ENCODE measurements at places on chromosomes 11 and 22.

DNA sequence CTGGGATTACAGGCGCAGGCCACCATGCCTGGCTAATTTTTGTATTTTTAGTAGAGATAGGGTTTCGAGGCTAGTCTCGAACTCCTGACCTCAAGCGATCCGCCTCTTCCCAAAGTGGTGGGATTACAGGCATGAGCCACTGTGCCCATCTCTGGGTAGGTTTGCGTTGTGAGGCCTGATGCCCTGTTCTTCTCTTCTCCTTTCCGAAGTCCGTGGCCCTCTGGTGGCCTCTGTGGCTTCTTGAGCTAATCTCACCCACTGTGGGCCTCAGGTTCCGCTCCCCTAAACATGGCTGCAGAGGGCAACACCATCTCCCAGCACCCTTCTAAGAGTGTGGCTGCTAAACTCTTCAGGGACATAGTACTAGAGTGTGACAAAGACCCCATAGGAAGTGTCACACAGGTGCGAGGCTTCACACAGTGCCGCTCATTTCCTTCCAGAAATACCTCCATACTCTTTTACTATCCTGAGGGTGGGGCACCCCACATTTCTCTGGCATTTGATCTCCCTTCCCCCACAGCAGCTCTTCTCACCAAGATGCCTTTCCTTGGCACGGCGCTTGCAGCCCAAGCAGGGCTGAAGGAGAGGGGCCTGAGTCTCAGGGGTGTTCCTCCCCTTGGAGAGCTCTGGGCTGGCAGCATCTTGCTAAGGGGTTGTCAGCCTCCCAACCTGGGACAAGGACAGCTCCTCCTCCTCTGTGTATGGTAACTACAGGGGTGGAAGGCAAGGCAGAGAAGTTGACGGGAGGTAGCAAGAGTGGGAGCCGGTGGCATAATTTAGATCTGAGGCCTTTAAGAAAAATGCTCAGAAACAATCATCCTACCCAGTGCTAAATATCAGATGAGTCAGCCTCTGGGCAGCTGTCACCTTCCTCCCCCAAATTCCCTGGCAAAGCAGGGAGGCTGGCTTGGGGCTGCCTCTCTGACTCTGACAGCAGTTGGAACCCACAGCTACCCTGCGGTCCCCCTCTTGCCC lies 6.1 kb downstream of the THY1 start:
- DNase-seq: no peak

GRCh38 chr22:49853981-49854831 lies 562 bp downstream of the ZBED4 start:
- no peak for DNase-seq

- no peak for DNase-seq
Measured at GRCh38 chr11:115463606-115464005, 40.6 kb downstream of the CADM1 start.

- DNase-seq: no peak
Measured at GRCh38 chr22:35449829-35450689, 50.1 kb downstream of the MCM5 start.

DNA sequence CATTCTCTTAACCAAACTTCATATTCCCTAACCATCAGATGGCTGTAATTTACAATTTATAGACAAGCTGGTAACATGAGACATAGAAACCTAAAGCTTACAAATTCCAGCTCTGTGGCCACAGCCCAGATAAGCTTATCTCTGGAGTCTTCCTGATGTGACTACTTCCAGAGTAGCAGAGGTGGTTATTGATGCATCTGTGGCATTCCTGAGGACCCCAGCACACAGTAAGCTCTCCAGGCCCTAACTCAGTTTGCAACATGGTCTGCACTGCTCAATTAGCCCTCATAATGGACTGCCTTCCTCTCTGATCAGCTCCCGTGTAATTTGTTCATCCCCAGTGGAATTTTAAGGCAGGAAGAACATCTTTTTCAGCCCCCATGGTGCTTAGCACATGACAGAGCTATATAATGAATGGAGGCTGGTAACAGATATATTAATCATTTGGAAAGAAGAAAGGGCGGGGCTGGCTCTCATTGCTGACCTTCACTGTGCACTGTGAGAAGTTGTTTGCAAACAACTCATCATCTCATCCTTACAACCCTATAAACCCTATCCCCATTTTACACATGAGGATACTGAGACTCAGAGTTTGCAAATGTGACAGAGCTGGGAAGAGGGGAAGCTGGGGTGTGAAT lies 30.1 kb upstream of the KCNJ11 start:
- no peak for DNase-seq

DNA sequence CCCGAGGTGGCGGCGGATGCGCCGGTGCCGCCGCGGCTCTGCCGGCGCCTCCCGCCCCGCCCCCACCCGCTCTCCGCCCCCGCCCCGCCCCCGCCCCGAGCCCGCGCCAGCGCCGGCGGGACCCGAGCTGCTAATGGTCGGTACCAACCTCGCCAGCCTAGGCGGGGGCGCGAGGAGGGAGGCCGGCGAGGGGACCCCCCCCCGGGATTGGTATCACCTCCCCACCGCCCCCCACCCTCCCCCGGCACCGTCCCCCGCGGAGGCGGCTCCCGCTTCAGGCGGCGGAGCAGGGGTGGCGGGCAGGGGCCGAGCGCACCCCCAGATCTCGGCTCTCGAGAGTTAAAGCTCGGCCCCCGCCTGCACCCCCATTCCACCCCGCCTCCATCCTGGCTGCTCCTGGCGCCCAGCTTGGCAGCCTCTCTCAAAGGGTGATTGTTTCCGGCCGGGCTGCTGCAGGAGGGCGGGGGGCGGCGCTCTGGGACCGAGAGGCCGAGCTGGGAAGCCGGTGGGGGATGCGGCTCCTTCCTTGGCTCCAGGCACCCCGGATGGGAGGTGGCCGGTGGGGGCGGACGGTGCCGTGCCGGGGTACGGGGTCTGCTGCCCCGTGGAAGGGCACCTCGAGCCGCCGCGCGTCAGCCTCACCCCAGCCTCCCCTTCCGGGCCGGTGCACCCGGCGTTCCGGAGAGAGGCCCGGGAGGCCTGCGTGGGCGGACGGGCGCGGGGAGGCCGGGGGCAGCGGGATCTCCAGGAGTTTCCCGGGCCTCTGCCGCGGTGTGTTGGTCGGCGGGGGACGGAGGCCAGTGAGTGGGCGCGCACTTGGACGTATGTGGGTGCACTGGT lies at the start of gene B3GAT1:
Gene B3GAT1 (minus strand): TSS at position 40 of the 840 bp plus-strand sequence. CDS start 24,583 bp downstream, outside the sequence.
- no peak for DNase-seq

- no peak for DNase-seq
Measured at GRCh38 chr11:44941259-44942021, 9.2 kb downstream of the TP53I11 start.

- DNase-seq: no peak
Measured at GRCh38 chr11:59207988-59208451, 4.7 kb downstream of the MPEG1 start.

Data from Right ventricle myocardium inferior (tissue), 1 donor.